ENCODE measurements at places on chromosomes 13 and 19. TPM values are rescaled to one million over a fixed set of nuclear protein-coding genes. Genes with fewer than 3 reads are reported as not detected.

- DNase-seq, result no peak
These were observed 6.0 kb downstream of the SHFL start for GRCh38 chr19:10091895-10092641.

GRCh38 chr19:13072188-13072908, 30.3 kb downstream of the LYL1 start:
- DNase-seq, result no peak

- DNase-seq, result no peak
These were observed 881 bp downstream of the ZNF20 start for GRCh38 chr19:12139269-12139668.

GRCh38 chr19:47680858-47681332, 32.3 kb upstream of the EHD2 start:
- no peak for DNase-seq

DNA sequence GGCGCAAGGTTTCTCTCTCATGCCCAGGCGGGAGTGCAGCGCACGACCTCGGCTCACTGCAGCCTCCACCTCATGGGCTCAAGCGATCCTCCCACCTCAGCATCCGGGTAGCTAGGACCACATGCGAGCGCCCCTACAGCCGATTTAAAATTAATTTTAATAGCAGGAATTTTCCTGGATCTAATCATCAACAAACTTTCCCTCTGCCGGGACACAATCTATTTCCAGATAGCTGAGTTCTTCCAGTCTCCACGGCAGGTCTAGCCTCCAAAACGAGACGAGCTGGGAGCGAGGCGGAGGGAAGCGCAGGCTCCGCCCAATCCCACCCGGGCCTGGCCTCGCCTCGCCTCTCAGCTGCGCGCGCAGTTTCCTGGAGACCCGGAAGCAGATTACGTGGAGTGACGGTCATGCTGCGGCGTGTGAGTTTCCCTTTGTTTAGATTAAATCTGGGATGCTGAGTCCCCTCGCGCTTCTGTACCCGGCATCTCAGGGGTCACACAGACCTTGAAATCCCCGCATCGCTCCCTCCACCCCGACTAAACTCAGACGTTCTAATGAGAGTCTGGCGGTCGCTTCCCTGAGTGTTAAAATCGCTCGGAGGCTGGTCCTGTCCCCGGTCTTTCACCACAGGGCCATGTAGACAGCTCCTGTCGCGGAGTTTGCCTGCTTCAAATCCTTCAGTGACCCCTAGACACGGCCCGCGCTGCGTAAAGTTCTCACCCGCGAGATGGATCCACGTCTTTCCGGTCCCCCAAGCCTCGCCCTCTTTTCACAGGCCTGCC, at the start of gene ZNF880:
Gene ZNF880 (plus strand): TSS at position 365 of the 782 bp plus-strand sequence. CDS start 43 bp downstream, at position 408.
- DNase-seq, result peak; percentile 95

DNA sequence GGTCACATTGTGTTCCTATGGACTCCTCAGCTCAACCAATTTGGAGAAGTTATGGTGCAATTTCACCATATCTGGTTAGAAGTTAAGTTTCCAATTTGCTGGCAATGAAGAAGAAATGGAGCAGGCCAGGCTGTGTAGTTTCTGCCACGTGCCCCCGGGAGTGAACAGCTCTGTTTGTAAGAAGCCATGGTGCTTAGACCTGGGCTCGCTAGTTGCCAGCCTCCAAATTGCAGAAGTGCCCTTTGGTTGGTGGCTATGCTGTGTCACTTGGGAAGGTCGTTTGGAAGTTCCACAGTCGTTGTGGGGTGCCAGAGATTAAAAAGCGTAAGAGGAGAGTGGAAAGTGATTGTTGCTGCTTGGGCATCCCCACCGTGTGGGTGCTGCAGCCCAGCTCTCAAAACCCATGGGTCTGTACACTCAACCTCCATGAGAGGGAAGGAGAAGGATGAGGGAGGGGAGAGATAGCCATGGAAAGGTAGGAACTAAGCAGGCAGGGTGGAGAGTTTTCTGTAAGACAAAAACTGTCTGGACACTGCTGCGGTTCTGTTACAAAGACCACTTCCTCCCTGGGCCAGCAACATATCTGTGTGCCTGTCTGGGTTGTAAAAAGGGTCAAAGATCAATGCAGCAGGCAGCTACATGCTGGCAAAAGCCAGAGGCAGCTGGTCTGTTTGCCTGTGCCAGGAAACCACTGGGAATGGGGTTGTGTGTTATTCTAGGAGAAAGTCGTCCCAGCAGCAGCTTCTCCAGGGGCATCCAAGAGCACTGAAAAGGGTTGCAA, 10.8 kb downstream of the ALOX5AP start:
- DNase-seq, result no peak

DNA sequence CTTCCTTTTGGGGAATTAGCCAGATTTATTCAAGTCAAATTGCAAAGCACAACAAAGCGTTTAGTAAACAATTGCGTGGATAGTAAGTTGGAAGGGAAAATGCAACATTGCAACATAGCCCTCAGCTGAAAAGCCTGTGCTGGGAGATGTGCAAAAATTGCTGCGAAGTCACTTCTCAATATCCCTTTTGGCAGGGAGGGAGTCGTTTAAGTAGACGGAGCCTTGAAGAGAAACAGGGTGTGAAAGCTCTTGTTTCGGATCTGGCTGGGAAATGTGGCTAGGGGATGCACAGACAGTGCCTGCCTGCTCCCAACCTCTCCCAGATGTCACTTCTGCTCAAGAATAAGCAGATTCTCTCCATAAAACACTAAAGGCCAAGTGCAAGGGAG, 56.8 kb downstream of the SLC7A1 start:
- no peak for DNase-seq

GRCh38 chr13:44017756-44018309, 138.1 kb downstream of the LACC1 start:
- DNase-seq, result peak; percentile 14

DNA sequence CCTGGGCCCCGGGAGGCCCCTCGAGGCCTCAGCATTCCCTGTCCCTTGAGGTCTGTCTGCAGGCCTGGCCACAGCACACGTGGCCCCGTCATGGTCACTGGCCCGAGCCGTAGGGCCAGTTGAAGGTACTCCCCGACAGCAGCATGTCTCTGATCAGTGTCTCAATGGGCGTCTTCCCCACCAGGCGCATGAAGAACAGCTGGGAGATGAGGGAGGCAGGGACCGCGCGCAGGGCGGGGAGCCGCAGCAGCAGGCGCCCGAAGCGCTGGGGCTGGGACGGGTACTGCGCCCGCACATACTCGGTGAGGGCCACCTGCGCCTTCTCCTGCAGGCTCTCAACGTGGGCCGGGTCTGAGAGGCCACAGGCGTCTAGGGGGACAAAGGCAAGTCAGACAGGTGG, 6.2 kb downstream of the OCEL1 start:
- DNase-seq, result no peak

- DNase-seq, result no peak
These were observed 7.8 kb upstream of the OPA3 start for GRCh38 chr19:45592366-45592765.

DNA sequence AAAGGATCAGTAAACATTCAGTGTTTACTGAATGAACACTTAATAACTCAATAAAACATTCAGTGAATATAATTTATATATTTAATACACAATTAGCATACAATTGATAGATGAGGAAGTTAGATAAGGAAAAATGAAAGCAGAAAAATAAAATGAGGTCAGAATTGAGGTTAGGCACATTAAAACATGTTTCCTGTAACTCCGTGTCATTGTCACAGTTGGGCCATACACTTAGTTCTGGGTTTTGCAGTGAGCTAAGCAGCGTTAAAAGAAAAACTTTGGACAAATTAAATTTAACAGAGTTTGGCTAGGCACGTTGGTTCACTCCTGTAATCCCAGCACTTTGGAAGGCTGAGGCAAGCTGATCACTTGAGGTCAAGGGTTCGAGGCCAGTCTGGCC, 71.4 kb downstream of the MIPEP start:
- DNase-seq, result no peak

- peak; percentile 34 for DNase-seq
These were observed 2.6 kb downstream of the POU2F2 start for GRCh38 chr19:42129399-42130253.

- peak; percentile 42 for DNase-seq
These were observed at the start of gene SHC2 for GRCh38 chr19:460877-461720. TSS of gene SHC2 (minus strand) at chr19:461033. CDS start at chr19:460996, 37 bp downstream.

- no peak for DNase-seq
These were observed 51.8 kb downstream of the TM9SF2 start for GRCh38 chr13:99553033-99553432.

DNA sequence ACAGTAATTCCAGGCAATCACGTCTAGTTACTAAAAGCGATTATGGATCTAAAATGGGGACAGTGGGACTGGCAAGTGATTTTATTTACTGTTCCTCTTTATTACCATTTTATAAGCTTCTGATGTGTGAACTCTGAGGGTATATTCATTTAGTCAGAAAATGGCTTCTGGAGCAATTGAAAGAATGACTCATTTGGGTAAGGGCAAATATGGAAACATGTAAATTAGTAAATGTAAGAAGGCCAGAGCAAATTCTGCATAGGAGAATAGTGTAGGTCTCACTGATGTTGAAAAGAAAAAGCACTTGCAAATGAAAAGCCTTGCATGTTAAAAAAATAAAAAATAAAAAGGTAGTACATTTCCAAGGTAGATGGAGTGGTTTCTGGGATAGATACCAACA, 262.2 kb downstream of the KLF5 start:
- no peak for DNase-seq

- no peak for DNase-seq
These were observed 3.9 kb upstream of the KDM4B start for GRCh38 chr19:4965061-4965460.

- DNase-seq, result no peak
These were observed 25.6 kb upstream of the CABP5 start for GRCh38 chr19:48069435-48069834.

DNA sequence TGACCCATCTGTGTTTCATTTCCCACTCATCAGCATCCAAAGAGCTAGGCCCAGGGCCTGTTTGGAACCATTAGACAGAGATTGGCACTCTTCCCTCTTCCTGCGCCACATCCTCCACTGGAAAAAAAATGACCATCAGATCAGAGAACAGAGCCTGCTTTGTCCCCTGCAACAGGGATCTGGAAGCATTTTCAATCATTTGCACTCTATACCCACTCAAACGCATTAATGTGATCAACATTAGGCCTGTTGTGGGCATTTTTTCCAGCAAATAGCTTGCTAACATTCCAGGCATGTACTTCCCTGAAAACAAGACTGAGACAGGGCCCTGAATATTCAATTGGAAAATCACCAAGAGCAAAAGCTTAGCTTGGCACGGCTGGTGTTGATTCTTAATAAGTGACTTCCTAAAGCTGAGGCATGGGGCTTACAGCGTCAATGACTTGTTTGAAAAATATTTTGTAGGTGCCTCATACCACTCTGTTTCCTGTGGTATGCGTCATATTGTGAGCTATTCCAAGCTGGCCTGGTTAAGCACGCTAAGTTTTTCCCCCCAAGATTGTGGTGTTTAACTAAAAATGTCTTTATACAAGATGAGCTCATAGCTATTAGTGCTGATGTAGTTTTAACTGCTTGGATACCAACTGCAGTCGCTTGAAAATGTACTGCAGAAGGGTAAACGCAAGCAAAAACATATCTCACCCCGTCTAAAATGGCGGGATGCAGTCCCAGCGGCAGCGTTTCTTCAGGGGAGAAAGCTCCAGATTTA, 404.4 kb downstream of the SPRY2 start:
- DNase-seq, result peak; percentile 44

DNA sequence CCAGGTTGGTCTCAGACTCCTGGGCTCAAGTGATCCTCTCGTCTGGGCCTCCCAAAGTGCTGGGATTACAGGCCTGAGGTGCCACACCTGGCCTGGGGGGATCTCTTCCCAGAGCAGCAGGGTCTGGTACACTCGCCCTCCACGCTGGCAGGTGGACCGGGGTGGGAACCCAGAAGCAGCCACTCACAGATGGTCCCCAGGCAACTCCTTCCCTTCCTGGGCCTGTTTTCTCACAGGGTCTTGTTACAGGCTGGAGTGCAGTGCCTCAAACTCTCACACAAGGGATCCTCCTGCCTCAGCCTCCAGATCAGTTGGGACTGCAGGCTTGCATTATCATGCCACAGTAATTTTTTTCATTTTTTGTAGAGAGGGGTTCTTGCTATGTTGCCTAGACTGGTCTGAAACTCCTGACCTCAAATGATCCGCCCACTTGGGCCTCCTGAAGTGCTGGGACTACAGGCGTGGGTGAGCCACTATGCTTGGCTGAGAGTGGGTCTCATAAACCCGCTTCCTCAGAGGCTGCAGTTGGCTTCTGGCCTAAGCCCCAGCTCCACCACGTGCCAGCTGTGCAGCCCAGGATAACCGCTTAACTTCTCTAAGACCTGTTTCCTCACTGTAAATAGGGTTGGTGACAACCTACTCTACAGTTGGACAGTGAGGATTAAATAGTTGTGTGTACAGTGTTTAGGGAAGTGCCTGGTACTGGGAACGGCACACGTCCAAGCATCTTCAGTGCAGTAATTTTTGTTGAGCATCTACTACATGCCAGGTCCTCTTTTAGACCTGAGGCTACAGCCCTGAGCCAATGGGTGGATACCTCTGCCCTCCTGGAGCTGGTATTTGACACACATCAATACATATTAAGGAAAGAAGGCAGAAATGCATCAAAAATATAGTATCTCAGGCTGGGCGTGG, 871 bp upstream of the CCER2 start:
- DNase-seq, result no peak

- DNase-seq, result no peak
These were observed 53.4 kb downstream of the LATS2 start for GRCh38 chr13:21008026-21008425.

GRCh38 chr13:42906257-42906656, 85.8 kb downstream of the EPSTI1 start:
- DNase-seq, result no peak

DNA sequence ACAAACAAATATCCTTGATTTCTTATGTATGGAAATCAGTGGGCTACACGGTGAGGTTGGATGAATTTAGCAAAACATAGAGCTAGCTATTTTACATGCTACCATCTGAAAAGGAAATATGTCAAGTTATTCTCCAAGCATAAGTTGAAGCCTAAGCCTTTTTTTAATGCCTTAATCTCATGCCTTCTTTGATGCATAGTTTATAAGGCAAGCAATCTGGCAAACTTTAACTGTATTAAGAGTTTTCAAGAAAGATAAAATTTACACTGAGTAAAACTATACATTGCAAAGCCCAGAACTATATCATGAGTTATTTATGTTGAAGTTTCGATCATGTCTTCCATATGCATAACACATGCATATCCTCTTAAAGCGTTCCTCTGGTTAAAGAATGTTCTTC, 85.0 kb upstream of the ATXN8OS start:
- DNase-seq, result no peak

DNA sequence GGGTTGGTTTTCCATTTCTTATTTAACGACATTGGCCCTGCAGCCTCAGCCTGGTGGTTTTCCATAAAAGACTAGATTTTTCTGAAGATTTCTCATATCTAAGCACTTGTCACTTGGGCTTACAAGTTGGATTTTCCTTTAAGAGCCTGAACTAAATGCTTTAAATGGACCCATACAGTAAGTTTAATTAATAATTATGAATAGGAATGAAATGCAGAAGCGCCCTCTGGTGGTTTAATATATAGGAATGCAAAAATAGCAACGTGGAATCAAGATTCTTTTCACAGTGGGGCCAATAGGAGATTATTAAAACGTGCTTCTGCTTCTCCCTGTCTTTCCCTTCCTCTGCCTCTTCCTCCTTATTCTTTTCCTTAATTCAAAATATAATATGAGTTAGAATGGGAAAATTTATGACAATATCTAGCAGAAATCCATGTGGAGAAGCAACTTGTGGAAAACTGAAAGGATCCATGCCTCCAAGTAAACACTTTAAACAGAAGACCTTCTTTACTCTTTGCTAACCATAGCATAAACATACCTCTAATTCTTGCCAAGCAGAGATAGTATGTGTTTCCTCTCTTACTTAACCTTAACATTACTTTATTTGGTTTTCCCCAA, 324.0 kb downstream of the GPC5 start:
- DNase-seq, result no peak

Gene SYNE4
- total RNA-seq, result not detected

Gene BEST2
- not detected for total RNA-seq

Gene KLK2
- total RNA-seq, result not detected

Gene NKPD1
- total RNA-seq, result not detected

Gene NLRP4
- total RNA-seq, result not detected

Gene COL4A1
- total RNA-seq, result 98.2 TPM

Gene SPACA4
- not detected for total RNA-seq
